ENCODE measurements at places on chromosomes 16 and 17.

DNA sequence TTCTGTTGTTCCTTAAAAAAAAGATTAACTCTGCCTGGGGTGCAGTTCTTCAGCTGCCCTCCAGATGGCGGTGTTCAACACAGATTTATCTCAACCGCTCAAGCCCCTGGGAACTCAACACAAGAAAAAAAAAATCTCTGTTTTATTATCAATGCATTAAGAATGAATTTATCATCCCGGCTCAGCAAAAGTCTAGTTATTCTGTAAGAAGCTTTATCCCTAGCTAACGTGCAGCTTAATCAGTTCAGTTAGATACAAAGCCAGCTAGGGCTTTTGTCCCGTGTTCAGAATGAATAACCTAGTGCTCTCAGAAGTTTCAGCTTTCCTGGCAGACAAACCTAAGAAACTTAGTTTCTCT, 475.9 kb upstream of the CCL2 start:
- no peak for DNase-seq

DNA sequence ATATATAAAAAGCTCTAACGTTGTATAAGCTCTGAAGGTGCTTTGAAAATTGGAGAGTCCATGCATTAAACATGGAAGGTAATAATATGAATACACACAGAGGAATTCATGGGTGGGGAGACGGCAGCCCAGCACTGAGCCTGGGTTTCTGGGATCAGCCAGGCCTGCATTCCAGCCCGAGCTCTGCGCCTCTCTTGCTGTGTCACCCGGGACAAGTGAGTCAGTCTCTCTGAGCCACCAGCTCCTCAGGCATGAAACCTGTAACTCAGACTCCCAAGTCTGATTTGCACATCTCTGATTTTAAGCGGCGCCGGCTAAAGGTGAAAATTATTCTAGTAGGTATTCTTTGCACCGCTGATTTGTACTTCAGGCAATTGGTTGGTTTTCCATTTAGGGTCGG, 238.8 kb downstream of the MRTFB start:
- no peak for DNase-seq

DNA sequence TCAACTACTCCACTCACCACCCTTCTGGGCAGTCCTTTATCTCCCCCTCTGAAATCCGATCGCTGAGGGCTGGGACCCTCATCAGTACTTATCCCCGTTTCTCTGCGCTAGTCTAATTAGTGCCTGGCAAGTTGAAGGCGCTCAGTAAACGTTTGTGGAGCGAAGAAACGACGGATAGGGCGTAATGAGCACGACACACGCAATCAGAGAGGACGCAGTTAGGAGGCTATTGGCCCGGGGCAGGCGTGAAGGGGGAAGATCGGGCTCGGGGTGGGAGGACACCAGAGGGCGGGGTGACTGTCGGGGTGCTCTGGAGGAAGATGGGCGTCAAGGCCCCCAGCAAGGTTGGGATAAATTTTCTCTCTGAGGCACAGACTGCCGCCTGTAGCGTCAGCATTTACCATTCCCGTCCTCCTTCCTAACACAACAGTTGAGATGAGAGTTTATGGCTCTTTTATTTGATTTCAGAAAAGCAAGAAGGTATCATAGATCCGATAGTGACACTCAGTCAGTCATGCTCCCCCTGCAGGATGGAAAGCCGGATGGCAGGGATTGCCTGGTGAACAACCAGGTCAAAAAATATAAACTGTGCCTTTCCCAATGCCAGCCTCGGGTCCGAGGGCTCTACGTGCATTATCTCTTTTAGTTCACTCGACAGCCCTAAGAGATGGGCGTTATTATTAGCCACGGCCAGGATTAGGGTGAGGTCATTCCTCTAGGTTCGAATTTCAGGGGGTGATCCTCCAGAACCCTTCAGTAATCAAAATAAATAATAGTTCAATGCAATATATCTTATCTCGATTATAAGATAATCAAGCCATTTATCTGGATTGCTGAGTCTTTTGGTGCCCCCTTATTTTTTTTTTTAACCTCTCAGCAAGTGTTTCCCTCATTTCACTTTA, 9.5 kb upstream of the ARL4D start:
- peak; percentile 39 for DNase-seq

DNA sequence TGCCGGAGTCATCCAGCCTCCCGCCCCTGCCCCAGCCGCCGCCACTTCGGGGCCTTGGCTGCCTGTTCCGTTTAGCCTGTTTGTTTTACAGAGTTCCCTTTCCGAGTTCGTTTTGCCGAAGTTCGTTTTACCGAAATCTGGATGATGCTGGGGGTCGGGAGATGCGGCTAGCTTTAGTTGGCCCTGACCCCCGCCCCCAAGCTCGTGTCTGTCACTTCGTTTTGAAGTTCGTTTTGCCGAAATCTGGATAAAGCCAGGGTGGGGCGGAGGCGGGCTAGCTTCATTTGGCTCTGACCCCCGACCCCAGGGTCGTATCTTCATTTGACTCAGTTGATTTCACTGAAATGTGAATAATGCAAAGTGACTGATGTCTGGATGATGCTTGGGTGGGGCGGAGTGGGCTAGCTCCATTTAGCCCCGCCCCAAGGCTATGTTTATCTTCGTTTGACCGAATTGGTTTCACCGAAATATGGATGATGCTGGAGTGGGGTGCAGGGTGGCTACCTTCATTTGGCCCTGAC, 591 bp downstream of the PSMD7 start:
- DNase-seq: no peak

DNA sequence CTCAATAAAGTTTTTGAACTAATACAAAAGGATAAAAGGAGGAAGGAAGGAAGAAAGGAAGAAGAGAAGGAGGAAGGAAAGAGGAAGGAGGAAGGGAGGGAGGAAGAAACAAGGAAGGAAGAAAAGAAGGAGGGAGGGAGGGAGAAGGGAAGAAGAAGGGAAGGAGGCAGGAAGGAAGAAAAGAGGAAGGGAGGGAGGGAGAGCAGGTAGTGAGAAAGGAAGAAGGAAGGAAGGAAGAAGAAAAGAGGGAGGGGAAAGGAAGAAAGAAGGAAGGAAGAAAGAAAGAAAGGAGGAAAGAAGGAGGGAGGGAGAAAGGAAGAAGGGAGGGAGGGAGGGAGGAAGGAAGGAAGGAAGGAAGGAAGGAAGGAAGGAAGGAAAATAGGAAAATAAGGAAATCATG, 263.8 kb upstream of the C16orf82 start:
- DNase-seq: no peak

DNA sequence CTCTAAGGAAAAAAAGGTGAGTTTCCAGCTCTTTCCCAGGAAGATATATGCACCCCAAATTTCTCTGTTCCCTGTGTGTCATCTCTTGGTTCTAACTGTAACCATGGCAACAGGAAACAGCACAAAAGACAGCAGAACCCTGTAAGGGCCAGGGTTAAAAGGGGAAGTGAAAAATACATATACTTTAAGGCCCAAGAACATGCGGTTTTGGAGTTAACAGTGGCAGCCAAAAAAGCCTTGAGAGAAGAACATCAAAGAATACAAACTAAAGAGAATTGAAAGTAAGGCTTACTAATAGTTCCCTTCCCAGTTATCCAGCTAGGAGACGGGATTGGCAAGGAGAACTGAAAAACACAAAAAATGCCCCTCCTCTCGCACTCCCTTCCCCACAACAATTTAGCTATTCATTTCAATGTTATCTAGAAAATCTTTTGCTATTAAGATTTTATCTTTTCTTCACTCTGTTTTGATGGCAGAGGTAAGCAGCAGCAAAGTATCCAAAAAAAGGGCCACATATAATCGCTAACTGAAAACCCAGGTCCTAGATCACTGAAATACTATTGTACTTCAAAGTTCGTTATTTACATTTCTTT, 1.5 kb downstream of the SPOP start:
- DNase-seq: no peak

DNA sequence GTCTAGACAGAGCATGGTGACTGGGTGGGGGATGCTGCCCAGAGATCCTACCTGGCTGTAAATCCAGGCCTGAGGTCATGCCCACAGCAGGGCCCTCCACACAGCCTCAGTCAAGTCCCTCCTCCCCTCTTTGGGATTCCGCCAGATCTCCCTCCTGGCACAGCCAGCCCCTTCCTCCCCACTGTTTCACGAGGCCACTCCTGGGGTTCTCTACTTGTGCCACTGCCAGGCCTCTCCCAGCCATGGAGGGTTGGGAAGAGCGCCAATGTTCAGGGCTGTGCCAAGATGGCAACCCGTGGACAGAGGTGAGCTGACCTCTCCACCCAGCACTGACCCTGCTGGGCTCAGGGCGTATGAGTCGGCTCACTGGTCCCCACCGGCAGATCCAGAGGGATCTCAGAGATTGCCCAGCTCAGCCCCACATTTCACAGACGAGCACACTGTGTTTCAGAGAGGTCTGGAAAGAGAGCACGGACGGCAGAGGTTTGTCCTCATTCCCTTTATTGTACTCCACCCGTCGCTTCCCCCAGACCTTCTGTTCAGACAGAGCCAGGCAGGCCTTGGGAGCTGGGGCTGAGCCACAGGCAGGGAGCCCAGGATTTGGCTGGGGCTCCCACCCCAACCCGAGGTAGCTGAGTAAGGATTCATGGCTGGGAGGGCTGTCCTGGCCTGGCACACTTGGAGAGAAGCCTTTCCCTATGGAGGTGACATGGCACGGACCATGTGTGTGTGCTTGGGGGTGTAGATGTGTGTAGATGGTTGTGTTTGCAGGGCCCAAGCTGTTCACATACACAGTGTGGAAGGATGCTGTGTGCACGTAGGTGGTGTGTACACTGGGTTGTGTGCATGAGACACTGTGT, 3.5 kb upstream of the CAMKK1 start:
- no peak for DNase-seq

DNA sequence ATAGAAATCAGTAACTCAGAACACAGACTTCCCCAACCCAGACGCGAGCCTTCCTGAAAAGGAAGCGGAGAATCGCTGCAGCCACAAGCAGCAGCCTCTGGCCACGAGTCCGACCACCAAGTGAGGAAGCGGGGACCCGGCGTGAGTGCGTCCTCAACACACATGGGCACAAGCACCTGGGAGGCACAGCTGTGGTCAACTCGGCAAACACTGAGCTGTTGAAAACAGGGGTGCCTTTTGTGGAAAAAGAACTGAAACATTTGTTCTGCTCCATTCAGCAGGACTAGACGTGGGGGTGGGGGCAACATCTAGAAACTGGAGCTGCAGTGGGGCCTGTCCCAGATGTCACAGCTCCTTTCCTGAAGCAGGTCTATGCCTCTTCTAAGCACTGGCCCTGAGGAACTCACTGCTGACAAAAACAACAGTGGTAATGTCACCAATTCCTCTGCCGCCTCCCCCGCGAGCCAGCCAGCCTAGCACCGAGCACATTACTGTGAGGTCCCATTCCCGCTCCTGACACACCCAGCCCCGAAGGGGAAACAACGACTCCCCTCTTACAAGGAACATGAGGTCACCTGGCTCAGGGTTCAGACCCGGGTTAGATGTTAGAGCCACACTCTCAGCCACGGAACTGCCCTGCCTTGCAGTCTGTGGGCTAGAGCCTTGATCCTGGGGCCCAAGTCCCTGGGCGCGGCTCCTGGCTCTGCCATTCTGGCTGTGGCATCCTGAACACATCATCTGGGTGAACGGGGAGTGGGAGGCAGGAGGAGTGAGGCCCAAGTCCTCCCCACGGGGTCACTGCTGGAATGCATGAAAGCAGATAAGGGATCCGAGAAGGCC, 29.0 kb downstream of the KDM8 start:
- DNase-seq: no peak

GRCh38 chr17:10120749-10121148, 77.7 kb downstream of the GAS7 start:
- no peak for DNase-seq

DNA sequence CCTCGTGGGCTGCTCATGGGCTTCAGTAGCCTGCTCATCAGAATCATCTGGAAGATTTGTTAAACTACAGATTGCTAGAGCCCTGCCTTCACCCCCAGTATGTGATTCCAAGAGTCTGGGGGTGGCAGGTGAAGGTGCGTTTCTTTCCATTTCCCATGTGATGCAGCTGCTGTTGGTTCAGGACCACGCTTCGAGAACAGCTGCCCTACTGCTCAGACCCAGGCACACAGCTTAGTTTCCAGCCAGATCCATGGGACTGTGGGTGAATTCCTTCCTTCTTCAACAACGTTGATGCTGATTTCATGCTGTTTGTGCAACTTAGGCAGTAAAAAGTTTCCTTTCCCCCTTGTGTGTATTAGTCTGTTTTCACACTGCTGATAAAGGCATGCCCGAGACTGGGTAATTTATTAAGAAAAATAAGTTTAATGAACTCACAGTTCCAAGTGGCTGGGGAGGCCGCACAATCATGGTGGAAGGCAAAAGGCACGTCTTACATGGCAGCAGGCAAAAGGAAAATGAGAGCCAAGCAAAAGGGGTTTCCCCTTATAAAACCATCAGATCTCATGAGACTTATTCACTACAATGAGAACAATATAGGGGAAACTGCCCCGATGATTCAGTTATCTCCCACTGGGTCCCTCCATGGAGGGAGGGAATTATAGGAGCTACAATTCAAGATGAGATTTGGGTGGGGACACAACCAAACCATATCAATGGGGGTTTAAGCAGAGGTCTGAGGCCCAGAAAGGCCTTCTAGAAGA, 159.2 kb downstream of the XYLT1 start:
- DNase-seq: no peak

- no peak for DNase-seq
Observed at GRCh38 chr16:4640572-4641305, 16.1 kb downstream of the MGRN1 start.

GRCh38 chr17:19019041-19019941, 14.7 kb upstream of the FAM83G start:
- DNase-seq: no peak

- no peak for DNase-seq
Observed at GRCh38 chr16:47142486-47142820, 1.3 kb downstream of the NETO2 start.

- no peak for DNase-seq
Observed at GRCh38 chr16:56493126-56493525, 26.7 kb downstream of the BBS2 start.

Data from NCI-H187 (cell line).